ENCODE measurements at places on chromosomes 6 and 20.

DNA sequence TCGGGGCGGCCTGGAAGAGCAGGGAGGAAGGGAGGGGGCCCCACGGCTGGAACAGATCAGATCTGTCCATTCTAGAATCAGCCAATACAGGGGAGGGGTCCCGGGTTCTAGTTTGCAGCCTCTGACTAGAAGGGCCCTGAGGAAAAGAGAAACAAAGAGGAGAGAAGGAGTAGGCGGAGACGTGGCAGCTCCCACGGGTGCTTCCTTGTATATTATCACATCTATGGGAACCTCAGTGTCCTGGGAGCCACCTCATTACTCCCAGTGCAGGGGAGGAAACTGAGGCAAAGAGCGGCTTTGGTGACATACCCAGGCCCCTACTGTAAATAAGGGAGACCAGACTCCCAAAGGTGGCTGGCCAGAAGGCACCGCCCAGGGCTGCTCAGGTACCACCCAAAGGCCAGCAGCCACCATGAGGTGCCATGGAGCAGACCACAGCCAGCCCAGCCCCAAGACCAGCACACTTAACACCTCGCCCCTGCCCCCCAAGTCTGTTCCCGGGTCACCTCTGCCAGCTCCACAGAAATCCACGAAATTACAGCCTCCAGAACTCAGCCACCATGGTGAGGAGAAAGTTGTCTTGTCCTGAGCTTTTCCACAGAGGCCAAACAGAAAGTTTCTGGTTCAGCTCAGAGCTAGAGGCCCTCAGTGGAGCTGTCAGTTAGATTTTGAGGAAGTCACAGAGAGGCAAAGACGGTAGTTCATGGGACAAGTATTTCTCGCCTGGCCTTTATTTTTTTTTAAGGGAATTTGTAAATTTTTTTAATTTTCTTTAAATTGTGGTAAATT lies 2.1 kb downstream of the ZC3H12D start:
- DNase-seq: no peak

DNA sequence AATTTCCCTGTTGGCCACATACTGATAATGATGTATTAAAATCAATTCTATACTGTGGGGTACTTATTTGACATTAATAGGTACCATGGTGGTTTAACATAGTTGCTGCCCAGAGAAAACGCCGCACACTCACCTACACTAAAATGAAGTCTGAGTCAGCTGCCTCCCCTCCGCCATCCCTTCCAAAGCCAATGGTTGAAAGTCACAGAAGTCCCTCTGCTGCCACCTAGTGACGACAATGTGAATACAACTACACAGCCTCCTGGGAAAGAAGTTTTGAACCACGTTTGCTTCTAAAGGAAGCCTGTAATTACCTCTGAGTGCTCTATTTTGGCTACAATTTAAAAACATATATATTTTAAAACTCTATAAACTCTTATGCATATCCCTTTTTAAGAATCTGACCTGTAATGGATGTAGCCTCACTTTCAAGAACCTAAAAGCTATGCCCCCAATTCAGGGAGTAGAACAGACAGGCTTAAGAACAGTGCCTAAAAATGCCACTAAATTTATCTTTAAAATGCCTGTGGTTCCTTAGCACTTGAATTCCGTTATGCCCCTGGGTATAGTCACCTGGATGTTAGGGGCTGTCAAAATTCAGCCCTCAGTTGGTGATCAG lies 20.6 kb upstream of the ECI2 start:
- peak; percentile 94 for DNase-seq

- DNase-seq: no peak
Measured at GRCh38 chr20:62636446-62636845, 5.9 kb upstream of the SLCO4A1 start.

- DNase-seq: peak; percentile 94
Measured at GRCh38 chr6:77456531-77457248, 6.6 kb downstream of the HTR1B start.

DNA sequence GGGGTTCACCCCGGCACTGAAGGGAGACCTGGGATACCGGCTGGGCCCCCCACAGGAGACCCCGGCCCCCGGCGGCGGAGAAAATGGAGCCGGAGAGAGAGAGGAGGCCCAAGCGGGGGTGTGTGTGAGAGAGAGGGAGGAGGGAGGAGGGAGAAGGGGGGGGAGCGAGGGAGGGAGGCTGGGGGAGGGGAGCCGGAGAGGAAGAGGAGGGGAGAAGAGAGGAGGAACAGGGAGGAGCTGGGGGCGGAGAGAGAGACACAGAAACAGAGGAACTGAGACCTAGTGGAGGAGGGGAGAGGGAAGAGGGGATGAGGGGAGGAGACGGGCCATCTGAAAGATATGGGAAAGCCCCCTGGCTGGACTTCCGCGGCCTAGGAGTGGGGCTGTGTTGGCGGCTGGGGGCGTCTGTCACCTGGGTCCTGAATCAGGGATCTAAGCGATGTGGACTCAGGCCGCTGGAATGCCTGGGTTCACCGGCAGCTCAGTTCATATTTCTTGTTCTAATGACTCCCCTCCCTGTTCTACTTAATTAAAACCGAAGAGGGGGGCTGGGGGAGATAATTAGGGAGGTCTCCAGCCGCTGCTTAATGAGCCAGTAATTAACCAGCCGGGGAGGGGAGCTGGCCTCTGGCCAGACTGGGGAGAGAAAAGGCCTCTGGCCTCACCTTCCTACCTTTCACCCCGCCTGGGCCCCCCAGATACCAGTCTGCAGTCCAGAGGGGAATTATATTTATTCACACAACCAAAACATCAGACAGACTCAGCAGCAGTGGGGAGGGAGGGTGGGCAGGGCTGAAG lies at the start of gene PBX2:
Gene PBX2 (minus strand): TSS at position 149 of the 798 bp plus-strand sequence. CDS start 287 bp downstream, outside the sequence.
- DNase-seq: peak; percentile 92

DNA sequence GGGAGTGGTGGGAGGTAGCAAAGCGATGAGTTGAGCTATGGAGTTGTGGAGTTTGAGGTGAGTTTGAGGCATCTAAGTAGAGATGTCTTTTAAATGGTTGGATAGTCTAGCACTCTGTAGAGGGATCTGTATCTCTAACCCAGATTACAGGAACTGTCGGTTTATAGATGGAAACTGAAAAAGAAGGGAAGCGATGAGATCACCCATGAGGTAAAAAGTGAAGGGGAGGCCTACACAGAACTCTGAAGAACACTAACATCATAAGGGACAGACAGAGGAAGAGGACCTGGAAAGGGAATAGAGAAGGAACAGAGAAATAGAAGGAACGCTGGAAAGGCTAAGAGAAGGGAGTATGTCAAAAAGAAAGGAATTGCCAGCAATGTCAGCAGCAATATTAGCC lies 2.5 kb downstream of the HINT3 start:
- DNase-seq: no peak

- DNase-seq: no peak
Measured at GRCh38 chr6:101079696-101080270, 198.7 kb upstream of the ASCC3 start.

GRCh38 chr20:62787321-62787720 lies 9.0 kb upstream of the MRGBP start:
- peak; percentile 29 for DNase-seq

GRCh38 chr6:125789167-125789566 lies 1.6 kb upstream of the NCOA7 start:
- DNase-seq: no peak

DNA sequence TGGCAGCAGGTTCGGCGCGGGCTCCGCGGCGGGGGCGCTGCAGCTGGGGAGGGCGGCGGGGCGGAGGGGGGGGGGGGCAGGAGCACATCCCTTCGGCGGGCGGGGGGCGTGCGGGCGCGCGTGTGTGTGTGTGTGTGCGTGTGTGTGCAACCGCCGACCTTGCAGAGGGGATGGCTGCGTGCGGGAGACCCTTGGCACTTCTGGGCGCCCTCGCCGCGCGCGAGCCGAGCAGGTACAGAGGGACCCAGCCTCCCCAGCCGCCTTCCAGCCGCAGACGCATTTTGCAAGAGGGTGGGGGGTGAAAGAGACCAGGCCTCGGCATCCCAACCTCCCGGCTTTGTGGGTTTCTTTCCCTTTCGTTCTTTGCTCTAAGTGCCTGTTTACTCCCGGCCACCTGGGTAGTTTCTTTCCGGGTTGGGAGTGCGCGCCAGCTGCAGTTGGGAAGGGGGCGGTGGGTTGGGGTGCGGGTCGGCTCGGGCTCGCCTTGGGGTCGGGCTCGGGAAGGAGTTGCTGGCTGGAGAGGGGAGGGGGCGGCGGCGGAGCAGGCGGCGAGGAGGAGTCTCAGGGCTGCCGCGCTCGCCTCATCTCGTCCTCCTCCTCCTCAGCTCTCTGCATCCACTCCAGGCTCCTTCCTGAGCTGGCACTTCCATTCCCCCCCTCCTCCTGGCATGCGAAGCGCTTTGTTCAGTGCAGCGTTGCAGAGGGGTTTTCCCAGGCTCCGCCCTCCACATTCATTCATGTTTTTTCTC lies 620 bp downstream of the HIVEP1 start:
- DNase-seq: peak; percentile 92

DNA sequence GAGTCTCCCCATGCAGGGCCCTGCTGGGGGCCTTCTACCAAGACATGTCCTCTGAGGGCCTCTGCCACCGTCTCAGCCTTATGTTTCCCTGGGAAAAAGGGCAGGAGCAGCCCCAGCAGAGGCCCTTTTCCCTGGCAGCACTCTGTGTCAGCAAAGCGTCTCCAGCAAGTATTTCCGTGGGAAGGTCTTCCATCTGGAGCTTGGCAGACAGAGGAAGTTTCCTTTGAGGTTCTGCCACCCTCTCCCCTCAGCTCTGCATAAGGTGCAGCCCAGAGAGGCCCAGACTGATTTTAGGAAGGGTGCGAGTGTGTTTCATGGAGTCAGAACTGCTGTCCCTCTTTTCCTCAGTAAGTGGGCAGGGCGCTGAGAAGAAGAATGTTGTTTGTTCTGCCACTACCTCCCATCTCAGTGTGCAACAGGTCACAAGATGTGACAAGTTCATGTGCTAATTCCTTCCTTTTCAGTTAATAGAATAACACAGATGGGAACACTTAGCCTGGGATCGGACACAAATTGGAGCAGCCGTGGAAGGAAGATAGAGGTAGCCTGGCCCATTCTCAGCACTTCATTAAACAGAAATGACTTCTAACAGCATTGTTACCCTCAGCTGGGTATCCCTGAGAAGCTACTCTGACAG lies 784.4 kb downstream of the MAFB start:
- no peak for DNase-seq

DNA sequence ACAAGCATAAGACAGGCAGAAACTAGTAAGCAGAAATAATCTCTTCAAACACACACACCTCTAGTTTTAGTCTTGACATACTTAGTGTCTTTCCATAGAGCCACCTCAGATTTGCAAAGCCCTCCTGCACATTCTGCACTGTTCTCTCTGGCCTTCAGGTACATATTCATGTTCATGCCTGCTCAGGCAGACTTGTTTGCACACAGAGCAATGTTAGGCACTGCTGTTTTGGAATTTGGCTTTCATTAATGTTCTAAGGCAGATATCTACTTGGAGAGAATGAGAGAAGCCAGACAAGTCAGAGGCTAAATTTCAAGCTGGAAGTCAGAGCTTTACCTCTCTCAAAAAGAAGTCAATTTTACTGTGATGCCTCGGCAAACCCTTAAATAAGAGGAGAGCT lies 21.3 kb upstream of the DST start:
- no peak for DNase-seq

DNA sequence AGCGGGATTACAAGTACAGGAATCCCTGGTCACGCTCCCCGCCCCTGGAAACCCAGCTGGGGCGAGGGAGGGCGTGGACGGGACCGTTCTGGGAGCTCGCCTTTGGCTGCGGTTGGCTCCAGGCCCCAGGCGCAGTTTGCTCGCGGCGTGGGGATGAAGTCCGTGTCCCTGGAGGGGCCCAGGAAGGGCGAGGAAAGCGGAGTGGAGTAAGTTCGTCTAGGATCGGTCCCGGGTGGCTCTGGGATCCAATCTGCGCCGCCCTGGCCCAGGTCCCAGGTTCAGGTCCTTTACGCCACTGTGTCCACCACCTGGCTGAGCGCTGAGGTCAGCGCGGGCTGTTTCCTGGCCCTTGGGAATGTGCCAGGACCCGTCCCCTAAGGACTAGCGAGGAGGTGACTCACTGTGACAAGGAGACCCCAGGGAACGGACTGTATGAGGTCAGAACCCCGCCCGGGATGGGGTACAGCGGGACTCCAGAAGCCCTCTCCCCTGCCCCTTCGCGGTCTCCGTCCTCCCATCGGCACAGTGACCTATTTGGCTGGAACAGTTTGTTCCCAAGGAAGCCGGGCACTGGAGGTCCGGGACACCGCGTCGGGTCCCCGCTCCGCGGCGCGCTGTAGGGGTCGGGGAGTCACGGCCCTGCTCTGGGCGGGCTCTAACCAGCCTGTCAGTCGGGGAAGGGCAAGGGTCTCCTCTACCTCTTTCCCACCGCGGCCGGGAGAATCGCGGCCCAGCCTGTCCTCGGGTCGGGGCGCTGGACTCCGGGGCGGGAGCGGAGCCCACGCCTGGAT lies 724 bp downstream of the CDKN1A start:
- DNase-seq: peak; percentile 83

DNA sequence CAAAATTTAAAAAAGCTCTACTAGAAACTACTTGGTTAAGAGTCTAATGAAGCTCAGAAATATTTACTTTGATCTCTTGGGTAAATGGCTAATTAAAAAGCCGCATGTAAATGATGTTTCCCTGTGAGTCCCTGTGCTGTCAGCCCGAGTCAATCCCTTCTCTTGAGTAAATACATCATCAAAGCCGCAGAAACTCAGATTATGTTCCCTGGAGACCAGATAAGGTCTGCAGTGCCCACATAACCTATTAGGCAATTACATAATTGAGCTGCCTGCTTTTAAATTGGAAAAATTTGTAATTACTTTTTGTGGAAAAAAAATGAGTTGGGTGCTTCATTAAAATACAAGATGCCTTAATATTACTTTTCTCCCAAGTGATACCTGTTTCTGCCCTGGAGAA lies 83.1 kb downstream of the KIZ start:
- DNase-seq: no peak

- DNase-seq: peak; percentile 50
Measured at GRCh38 chr6:124963416-124963785, 1.2 kb downstream of the RNF217 start.

GRCh38 chr6:147217840-147218404 lies 13.7 kb downstream of the STXBP5 start:
- no peak for DNase-seq

DNA sequence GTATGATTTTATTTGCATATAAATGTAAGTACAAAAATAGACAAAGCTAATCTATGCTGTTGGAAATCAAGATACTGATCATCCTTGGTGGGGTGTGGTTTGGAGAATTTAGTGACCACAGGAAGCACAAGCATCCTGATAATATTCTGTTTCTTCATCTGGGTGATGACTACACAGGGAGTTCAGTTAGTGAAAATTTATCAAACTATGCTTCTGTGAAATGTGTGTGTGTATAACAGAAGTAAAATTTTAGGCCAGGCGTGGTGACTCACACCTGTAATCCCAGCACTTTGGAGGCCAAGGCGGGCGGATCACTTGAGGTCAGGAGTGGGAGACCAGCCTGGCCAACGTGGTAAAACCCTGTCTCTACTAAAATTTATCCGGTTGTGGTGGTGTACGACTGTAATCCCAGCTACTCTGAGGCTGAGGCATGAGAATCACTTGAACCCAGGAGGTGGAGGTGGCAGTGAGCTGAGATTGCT lies 20.6 kb downstream of the ENPP3 start:
- DNase-seq: no peak

Data from dermis blood vessel endothelial cell (primary cell).